Hematopoietic multipotent progenitor cell treated with erythropoietin and hydrocortisone succinate and interleukin-3 and kit ligand, for 17 days (in vitro differentiated cells): ENCODE measurements at places on chromosomes 6 and 20.

- DNase-seq, result no peak
Observed at GRCh38 chr6:160337991-160338390, 10.2 kb upstream of the SLC22A3 start.

GRCh38 chr20:42494290-42494689 lies 695.4 kb downstream of the PTPRT start:
- no peak for DNase-seq

DNA sequence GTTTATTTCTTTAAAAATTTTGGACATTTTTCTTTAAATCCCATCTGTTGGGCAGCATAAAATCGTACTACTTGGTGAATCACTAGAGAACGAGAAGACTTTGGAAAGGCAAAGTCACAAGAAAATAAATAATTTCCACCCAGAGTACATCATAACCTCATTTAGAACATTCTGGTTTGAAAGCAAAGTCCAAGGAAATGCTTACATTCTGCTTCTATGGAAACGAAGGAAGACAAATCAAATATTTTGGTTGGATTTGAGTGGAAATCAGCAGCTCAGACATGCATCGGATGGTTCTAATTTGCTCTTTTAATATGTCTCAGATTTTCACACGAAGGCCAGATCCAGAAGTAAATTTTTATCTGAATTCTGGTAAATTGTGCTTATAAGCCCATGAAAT lies 60.7 kb upstream of the LTV1 start:
- DNase-seq, result no peak

DNA sequence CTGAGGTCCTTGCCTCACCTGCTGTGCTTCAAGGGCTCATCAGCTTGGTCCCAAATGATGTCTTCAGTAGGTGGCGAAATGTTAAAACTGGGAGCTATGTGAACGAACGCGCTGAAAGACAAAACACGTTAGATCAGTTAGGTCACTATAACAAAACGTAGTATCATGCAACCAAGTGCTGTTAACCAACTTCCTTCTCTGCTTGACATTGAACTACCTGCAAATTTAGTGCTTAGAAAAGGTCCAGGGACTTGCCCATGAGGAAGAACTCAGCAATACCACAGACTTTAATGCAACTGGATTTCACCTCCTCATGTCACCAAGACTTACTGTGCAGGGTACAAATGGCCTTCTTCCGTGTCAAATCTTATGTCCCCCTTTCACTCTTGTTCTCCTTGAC lies 24.8 kb downstream of the BACH2 start:
- no peak for DNase-seq

GRCh38 chr6:99661870-99662269 lies 55.2 kb downstream of the PRDM13 start:
- DNase-seq, result no peak

GRCh38 chr6:96301781-96302180 lies 219.8 kb upstream of the UFL1 start:
- DNase-seq, result no peak

- DNase-seq, result no peak
Observed at GRCh38 chr6:5202941-5203340, 57.8 kb downstream of the LYRM4 start.

- DNase-seq, result no peak
Observed at GRCh38 chr6:147449405-147450161, 58.9 kb upstream of the SAMD5 start.

DNA sequence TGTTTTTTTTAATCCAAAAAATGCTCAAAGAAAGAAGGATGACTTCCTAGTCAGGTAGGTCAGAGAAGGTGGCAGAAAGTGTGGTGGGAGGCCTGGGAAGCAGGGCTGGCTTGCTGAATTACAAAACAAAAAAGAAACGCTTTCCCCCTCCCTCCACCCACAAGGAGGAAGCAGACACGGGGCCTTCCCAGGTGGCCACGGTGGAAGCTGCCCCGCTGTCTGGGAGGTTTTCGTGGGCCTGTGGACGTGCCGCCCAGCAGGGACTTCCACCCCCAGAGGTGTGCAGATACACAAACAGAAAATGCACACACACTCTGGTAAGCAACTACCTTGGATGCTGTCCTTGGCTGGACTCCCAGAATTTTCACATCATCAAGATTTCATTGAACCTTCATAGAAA lies 198.2 kb upstream of the CDH4 start:
- no peak for DNase-seq

DNA sequence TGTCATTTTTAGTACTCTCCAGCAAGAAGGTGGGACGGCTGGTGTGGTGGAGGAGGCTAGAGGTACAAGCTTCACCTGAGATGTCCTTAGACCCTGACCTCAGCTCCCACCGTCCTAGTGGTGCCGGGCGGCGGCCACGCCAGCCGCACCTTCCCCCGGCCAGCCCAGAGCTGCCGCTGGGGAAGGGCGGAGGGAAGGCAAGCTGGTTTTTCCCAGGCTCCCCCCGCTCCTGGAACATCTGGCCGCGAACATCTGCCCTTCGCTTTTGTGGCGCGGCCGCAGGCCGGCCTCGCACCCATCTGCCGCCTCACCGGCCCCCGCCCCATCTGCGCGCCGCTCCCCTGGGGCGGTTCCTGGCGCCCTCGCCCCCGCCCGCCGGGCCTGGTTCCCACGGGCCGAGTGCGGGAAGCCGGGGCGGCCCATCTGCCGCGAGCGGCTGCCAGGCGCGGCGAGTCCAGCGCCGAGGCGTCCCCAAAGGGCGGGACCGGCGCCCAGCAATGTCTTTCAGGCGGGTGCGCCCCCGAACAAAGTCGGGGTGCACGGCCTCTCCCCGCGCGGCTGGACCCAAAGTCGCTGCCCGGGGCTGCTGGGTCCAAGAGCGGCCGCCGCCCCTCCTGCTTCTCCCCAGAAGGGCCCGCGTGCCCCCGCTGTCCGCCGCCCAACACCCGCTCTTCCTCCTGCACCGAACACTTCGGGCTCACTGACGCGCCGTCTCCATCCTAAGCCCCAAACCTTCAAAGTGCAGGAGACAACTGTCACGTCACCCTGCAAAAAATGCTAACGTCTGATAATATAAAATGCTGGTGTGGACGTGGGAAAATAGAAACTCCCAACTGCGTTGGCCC lies 17.3 kb upstream of the ID1 start:
- DNase-seq, result no peak

DNA sequence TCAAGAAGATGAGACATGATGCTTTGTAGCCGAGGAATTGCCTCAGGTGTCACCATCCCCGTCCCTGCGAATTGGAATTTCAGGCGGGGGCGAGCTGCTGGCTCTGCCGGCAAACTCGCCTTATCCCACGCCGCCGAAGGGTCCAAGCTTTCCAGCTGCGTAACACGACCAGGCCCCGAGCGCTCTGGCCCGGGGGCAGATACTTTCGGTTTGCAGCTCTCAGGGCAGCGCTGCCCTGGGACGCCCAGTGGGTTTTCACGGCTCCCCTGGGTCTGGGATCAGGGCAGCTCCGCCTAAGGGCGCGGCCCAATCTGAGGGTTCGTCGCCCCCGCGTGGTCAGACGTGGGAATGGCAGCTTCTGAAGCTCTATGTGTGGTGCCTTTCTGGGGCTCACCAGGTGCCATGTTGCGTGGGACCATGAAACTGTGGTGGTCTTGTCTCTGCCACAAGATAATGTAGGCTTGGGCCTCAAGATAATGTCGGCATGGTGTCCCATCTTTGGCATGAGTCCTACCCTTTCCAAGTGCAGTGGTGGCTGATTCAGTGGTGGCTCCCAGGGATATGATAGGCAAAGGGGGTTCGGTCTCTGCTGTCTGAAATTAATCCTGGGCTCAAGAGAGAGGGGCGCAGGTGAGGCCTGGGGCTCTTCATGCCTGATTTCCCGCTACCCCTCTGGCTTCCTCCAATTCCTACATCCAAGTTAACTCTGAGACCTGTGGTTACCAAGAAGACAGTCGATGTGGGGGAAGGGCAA lies 21.0 kb downstream of the PIGT start:
- peak; percentile 90 for DNase-seq

DNA sequence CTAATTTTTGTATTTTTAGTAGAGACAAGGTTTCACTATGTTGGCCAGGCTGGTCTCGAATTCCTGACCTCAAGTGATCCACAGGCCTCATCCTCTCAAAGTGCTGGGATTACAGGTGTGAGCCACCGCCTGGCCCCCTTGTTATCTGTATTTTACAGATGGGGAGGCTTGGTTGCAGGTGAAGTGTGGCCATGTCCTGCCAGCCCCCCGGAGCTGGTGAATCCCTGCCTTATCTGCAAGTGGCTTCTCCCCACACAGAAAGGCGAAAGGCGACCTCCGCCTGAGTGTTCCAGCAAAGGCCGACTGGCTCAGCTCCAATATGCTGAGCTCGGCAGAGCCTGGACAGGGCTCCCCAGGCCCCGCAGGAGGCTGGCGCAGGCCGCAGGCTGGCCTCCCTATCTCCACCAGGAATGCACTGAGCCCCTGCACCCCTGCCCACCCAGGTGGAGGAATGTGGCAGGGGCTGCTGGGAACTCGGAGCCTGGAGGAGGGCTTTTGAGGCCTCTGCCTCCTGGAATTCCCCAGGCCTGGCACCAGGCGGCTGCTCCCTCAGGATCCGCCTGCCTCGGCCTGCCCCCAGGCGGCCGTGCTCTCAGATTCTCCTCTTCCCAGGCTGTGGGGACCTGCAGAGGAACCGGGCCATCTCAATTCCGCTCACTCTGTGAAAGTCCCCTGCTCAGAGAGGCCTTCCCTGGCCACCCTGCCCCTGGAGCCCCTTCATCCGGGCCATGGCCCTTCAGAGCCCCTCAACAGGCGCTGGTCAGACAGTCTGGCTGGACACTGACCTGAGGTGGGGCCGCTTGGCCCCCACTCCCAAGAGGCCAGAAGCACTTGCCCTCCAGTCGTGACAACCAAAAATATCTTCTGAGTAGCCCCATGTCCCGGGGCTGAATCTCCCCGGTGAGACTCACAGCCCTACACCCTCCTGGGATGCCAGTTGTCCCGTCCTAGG lies 9.3 kb upstream of the LAMA5 start:
- DNase-seq, result no peak

GRCh38 chr6:145960918-145961589 lies 3.1 kb downstream of the SHPRH start:
- no peak for DNase-seq

DNA sequence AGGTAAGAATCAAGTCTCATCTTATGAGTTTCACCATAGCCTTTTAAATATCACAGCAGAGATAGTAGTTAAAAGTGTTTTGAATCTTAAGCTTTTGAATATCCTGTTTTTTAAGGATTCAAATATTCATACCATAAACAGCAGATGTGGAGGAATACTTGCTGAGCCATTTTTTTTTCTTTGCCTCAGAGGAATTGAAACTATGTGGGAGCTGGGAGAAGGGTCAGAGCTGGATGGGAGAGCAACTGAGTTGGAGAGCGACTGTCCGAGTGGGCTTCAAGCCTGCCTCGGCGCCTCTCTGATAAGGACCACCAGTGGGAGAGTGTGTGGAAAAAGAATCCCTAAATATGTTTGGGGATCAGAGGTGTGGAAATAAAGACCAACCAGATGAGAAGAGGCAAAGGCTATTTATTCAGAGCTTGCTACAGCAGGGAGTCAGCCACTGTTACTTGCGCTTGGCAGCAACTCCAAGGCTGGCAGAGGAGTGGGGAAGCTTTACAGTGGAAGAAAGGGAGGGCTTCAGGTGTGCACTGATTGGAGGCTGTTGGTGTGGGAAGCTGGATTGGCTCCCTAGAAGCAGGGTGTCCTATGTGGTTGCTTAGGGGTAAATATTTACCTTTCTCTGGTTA lies 34.3 kb upstream of the MCUR1 start:
- no peak for DNase-seq

DNA sequence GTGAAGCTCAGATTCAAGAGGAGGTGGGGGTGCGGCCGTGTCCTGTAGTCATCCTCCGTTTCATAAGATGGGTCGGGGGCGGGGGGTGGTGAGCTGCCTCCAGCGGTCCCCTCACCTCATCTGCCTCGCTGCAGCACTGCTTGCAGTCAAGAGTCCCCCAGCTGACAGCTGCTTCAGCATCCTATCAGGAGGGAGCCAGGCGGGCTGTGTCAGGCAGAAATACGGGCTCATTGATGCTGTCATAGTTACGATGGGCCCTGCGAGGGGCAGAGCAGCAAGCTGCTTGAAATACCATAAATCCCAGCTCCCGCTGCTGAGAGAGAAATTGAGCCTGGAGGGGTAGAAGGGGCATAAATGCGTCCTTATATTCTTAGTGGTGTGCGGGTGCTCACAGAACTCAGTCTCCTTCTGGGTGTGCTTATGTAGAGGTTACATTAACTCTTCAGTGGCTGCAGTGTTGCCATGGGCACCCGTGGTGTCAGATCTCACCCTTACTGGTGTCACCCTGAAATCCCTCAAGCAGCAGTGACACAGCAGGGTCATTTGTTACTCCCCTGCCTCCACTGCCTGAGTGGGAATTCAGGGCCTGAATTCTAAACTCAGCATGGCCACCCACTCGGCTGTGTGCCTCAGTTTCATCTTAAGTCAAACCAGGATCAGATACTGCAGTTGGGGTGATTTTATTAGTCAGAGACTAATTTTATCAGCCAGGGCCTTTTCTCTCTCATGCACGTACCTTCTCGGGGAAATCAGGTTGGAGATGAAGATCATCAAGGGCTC lies 21.8 kb downstream of the CCDC167 start:
- no peak for DNase-seq

- no peak for DNase-seq
Observed at GRCh38 chr6:68777956-68778355, 142.9 kb downstream of the ADGRB3 start.

- no peak for DNase-seq
Observed at GRCh38 chr6:37435816-37436215, 2.8 kb downstream of the CMTR1 start.

- DNase-seq, result no peak
Observed at GRCh38 chr6:38554700-38555413, 84.9 kb downstream of the BTBD9 start.

DNA sequence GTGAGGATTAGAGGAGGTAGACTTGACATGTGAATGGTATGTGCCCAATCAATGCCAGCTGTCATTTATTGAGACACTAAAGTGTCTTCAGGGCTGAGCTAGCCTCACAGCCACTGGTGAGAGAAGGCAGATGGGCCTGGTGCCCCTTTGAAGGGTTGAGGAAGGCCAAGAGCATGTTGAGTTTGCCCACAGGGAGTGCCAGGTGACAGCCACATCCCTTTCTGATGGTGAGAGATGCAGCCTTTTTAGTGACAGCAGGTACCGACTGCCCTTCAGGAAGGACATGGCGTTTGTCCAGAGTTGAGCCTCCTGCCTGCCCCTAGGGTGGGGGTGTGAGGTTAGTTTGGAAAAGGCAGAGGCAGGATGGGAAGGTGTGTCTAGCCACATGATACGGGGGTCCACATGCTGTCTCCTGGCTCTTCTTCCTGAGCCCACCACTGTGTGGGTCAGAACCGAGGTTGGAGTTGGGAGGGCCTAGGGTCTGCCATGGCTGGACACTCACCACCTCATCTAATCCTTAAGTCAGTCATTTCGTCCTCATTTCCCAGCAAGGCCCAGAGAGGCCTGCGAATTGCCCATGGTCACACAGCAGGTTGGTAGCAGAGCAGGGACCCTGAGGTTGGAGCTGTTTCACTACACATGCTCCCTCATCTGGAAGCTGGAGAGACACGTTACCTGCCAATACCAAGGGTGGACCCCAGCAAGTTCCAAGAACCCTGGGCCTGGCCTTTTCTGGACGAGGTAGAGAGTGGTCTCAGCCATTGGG lies 32.5 kb downstream of the SPDEF start:
- DNase-seq, result no peak

DNA sequence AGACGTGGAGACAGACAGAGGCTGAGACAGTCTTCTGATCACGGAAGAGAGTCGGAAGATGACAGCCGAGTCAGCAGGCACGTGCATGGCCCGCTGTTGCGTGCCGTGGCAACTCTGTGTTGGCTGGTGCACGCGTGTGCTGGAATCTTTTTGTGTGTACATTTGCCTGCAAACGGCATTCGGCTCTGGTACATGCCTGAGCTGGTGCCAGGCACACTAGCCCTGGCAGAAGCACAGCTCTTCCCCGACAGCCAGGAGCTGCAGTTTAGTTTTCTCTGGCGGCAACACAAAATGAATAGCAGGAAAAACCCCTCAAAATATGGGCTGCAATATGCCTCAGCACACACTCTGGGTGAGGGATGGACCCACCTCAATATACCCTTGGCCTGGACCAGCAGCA lies 769 bp upstream of the PDYN start:
- DNase-seq, result no peak
